ENCODE measurements at places on chromosomes 1 and 21.

GRCh38 chr1:50502147-50502546 lies 78.9 kb upstream of the DMRTA2 start:
- no peak for DNase-seq

DNA sequence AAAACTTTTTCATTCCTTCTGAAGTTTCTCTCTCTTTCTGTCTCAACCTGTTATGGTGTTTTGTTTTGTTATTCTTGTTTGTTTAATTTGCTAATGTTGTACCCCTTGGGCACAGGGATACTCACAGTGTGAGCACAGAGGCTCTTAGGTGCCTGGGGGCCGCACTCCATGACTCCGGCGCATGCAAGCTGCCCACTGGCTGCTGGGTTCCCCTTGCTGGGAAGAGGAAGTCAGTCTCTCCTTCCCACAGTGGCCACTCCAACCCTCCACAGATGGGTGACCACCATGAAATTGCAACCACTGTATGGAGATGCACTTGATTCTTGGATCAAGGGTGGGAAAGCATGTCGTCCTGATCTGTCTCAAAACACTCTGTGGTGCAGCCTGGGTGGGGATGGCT lies 4.6 kb upstream of the CD1A start:
- DNase-seq: no peak

GRCh38 chr1:34753163-34753562 lies 1.7 kb upstream of the GJB5 start:
- no peak for DNase-seq

DNA sequence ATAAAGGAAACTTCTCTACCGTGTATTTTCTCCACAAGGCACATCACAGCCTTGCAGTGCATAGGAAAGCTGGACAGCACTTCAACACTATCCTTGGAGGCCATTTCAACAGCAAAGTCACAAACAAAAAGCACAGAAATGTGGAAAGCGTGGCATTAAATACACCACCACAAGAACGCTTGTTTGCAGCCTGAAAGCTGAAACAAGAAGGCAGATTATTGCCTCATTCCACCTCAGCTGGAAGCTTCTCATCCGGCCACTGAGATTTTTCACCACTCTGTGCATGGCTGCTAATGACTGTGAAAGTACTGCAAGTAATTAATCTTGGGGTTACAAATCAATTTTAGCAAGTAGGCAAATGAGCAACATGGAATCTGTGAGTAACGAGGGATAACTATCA lies 50.9 kb upstream of the GALNT2 start:
- no peak for DNase-seq

DNA sequence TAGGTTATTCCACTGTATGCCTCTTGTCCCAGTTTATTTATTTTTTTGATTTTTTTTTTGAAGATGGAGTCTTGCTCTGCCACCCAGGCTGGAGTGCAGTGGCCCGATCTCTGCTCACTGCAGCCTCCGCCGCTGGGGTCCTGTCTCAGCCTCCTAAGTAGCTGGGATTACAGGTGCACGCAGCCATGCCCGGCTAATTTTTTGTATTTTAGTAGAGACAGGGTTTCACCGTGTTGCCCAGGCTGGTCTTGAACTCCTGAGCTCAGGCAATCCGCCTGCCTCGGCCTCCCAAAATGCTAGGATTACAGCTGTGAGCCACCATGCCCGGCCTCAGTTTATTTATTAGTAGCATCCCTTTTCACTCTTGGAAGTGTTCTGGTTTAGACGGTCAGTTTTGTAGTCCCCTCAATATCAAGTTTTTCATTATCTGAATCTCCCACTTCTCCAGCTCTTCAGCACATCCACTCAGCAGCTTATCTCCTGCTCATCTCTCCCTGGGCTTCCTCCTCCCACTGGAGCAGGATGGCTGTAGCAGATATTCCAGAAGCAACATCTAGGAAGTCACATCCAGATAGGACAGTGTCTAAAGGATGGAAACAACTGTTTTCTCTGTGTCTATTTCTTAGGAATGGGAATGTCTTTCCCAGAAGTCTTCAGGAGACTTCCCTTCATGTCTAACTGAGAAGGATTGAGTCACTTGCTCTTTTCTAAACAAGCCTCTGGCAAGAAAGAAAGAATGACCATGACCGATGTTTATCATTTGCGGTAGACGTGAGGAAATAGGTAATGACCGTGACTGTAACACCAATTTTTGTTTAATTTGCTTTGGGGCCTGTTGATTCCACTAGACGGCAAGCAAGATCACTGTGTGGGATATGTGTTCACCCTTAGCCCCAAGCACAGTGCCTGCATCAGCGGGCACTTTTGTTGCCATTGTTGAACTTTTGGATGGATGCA lies 14.4 kb downstream of the CCDC190 start:
- no peak for DNase-seq

- no peak for DNase-seq
These were observed 54.6 kb downstream of the CASQ2 start for GRCh38 chr1:115713906-115714305.

- no peak for DNase-seq
These were observed 804 bp upstream of the IKBKE start for GRCh38 chr1:206469411-206469932.

- no peak for DNase-seq
These were observed 464.2 kb downstream of the NUF2 start for GRCh38 chr1:163785868-163786405.

- no peak for DNase-seq
These were observed 56.4 kb downstream of the DISP3 start for GRCh38 chr1:11535316-11535715.

DNA sequence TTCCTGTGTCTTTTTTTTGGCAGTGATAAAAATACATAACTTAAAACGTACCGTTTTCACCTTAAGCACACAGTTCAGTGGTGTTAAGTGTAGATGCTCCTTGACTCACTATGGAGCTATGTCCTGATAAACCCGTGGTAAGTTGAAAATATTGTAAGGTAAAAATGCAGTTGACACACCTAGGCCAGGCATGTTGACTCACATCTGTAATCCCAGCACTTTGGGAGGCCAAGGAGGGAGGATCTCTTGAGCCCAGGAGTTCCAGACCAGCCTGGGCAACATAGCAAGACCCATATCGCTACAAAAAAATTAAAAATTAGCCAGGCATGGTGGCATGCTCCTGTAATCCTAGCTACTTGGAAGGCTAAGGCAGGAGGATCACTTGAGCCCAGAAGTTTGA lies 73.6 kb upstream of the COG2 start:
- DNase-seq: no peak

GRCh38 chr21:33931799-33932390 lies 16.3 kb upstream of the ATP5PO start:
- no peak for DNase-seq

DNA sequence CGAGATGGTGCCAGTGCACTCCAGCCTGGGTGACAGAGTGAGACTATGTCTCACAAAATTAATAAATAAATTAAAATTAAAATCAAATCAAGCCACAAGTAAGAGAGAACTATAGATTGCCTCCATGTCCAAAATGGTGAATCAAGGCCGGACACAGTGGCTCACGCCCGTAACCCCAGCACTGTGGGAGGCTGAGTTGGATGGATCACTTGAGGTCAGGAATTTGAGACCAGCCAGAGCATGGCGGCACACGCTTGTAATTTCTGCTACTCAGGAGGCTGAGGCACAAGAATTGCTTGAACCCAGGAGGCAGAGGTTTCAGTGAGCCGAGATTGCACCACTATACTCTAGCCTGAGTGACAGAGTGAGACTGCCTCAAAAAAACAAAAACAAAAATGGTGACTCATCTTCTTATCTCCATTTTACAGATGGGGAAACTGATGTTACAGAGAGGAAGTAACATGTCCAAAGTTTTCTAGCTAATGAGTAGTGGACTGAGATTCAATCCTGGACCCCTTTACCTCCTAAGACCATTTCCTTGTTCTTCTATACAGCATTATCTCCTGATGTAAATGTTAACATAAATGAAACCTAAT lies 99.0 kb upstream of the HNRNPU start:
- DNase-seq: no peak

DNA sequence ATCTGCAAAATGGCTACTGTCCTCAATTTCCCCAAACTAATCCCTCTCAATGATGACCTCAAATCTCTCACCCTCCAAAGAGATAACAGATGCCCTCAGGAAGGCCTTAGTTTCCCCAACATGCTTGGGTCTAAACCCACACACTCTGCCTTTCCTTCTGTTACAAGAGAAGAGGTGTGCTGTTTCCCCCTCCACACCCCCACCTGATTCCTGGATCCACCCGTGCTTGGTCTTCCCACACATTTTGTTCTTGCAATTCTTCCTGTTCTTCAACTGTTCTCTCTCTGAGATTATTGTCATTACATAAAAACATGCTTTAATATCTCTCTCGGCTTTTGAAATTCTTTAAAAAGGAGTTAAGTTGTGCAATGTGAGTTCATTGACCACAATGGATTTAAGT lies 5.7 kb upstream of the CBR3 start:
- DNase-seq: no peak

- no peak for DNase-seq
These were observed 91.5 kb downstream of the SSBP3 start for GRCh38 chr1:54314696-54315095.

GRCh38 chr1:200081969-200082245 lies 54.4 kb downstream of the NR5A2 start:
- DNase-seq: no peak

GRCh38 chr1:172321451-172321850 lies 99.0 kb upstream of the C1orf105 start:
- no peak for DNase-seq
